ENCODE measurements at places on chromosomes 12 and 14. TPM values are rescaled to one million over a fixed set of nuclear protein-coding genes. Genes with fewer than 3 reads are reported as not detected.

GRCh38 chr12:70644861-70645260 lies 7.6 kb upstream of the PTPRB start:
- DNase-seq: no peak

DNA sequence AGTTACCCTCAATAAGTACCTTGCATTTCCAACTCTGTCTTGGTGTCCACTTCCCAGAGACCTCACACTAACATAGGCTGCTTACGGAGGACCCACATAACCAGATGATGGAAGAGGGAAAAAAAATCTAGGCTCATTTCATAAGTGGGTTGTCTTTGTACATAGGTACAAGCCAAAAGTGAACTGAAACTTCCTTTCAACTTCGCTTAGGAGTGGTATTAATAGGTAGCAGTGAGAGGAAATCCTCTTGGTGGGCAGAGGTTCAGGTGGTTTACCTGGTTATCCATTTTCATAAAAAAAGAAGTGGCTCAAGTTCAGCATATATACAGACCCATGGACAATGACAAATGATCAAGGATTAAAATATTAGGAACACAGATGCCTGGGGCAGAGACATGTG lies 35.8 kb upstream of the RNU6-7 start:
- no peak for DNase-seq

- no peak for DNase-seq
Measured at GRCh38 chr12:122909442-122910288, 13.7 kb upstream of the VPS37B start.

The HELB gene
- 4.5 TPM for total RNA-seq

The PLEKHG7 gene
- 0.68 TPM for total RNA-seq

The SALL2 gene
- total RNA-seq: 34.5 TPM

The COX8C gene
- total RNA-seq: not detected
